ENCODE measurements at places on chromosomes 7 and 10.

DNA sequence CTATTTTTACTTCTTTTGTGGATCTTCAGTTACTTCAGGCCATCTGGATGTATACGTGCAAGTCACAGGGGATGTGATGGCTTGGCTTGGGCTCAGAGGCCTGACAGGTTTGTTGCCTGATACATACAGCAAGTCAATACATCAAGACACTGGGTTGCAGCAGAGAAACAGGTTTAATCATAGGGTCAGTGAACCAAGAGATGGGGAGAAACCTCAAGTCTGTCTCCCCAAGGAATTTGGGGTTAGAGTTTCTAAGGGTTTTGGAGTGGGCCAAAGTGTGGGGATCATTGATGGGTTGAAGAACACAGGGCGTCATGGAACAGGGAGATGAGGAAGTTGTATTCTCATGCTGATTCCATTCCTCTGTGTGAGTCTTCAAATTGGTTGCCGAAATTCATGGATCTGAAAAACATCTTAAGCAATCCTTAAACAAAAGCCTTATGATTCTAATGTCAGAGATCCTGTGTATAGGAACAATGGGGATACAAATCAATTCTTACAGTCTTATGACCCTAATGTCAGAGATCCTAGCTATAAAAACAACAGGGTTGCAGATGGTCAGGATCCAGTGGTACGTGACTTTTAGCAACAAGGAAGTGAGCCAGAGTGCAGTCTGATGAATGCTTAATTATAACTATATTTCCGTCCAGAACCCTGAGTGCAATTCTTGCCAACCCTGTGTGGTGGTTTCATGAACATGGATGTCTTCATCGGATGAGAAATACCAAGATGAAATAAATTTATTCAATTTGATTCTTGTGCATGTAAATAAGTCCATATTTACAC is 18.9 kb downstream of the OTUD1 start:
- no peak for DNase-seq

DNA sequence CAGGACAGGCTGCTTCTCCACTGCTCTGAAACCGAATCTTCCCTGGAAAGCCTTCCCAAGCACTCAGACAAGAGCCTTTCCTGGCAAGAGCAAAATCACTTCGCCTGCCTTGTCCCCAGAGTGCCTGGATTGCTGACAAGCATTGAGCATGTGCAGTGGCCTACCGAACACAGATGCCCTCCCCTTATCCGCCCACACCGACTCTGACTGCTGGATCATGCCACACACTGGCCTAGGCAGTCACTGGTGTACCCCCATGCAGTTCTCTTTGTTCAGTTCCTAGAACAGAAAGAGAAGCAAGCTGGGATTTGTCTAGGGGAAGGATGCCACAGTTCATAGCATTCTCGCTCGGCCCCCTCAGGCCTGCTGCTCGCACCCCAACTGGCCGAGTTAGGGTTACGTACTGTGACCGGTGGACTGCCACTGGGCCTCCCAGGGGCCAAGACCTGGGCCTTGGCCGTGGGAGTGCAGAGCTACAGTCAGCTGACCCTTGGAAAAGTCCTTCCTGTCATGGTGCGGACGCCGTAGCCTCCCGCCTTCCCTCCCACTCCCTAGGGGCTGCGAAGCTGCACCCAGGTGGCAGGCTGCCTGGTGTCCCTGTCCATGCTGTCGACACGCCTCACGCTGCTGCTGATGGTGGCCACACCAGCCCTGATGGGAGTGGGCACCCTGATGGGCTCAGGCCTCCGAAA is 6.9 kb downstream of the ABCB8 start:
- no peak for DNase-seq

DNA sequence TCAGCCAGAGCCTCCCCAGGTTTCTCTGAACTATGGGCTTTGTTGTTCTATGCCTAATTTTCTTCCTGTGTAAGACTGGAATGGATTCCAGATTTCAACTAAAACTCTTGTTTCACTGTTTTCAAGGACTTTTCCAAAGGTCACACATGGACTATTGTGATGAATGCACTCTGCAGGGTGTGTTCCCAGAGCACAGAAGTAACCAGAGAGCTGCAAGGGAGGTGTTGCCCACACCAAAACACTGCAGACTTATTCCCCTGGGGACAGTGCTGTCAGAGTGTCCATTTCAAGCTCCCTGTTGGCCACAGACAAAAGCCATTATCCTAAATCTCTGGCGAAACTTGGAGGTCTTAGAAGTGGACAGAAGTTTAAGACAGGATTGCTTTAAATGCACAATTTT is 231.6 kb downstream of the TRIL start:
- DNase-seq, result no peak

DNA sequence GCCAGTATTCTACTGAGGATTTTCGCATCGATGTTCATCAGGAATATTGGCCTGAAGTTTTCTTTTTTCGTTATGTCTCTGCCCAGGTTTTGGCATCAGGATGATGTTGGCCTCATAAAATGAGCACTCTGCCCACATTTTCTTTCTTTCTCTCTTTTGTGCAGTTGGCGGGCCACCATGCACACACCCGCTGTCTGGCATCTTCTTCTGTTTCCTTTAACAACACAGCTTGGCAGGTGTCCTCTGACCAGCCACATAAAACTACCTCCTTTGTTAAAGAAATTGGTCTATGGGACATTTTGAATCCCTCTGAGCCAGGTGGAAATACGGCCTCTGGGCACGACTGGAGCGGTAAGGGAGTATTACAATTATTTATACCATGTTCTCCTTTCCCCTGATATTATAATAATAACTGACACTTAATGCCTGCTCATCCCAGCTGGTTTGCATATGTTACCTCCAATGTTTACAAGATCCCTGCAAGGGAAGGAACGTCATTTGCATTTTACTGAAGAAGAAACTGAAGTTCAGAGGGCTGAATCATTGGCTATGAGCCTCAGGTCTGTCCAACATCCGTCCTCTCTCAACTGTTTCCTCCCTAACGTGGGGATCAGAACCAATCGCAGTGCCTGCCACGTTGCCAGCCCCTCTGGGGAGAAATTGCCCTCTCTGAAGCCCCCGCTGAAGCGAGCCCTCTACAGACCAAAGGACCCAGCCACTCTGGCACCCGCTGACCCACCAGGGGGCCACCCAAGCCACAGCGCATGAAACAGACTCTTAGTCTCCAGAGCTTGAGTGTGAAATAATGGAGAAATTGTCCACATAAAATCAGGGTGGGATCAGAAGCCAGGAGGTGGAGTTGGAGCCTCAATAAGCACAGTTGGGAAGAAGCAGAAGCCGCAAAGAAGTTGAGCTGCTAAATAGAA is 125.0 kb upstream of the FOXK1 start:
- no peak for DNase-seq

DNA sequence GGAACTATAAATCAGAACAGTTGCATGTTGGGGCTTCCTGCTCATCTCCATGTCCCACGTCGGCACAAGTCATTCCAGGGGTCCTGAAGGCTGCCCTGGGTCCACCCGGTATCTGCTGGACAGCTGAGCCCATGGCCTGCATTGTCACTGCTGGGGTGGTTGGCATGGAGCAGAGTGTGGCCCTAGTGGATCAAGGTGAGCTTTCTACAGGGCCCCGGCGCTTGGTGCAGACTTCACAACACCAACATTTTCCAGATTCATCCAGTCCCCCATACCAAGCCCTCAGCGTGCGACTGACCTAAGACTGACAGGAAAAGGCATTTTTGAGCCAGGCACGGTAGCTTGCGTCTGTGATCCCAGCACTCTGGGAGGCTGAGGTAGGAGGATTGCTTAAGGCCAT is 175.5 kb upstream of the LYZL2 start:
- no peak for DNase-seq

- DNase-seq, result no peak
Measured at GRCh38 chr7:67463983-67464382, 467.4 kb downstream of the TYW1 start.

GRCh38 chr7:117230276-117231046 is 92.4 kb downstream of the WNT2 start:
- no peak for DNase-seq

DNA sequence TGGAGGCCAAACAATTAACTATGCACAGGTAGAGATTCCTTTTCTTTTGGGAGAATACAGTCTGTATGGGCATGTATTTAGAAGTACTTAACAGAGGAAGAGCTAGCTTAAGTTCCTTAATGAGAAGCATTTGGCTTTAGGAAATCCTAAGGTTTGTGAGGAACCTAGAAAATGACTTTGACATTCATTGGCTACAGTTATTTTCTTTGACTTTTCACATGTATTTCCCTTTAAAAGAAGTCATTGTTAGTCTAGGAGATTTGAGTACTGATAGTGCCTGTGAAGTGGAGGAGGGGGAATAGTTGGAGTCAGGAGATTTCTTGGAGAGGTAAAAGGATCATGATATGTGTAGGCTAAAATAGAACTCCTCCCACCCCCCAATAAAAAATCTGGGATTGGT is 3.6 kb downstream of the HELLS start:
- no peak for DNase-seq

- no peak for DNase-seq
Measured at GRCh38 chr10:129716211-129716681, 247.8 kb downstream of the EBF3 start.

GRCh38 chr10:44253769-44254462 is 131.0 kb downstream of the CXCL12 start:
- DNase-seq, result no peak

DNA sequence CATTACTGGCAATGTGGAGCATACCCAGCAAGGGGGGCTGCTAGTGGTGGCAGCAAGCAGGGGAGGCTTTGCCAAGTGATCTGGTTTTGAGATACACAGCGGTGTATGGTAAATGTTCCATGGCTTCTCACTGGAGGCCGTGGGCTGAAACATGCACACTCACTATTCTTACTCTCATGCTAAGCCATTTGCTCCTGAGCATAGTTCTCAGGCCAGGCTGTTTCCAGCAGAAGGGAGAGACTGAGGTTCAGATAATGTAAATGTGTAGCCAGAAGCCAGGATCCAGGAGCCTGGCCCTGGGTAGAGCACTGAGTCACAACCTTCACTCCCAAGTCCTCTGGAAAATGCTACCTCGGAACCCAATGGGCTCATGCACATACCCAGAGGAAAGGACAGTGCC is 757.9 kb downstream of the GRID1 start:
- no peak for DNase-seq

DNA sequence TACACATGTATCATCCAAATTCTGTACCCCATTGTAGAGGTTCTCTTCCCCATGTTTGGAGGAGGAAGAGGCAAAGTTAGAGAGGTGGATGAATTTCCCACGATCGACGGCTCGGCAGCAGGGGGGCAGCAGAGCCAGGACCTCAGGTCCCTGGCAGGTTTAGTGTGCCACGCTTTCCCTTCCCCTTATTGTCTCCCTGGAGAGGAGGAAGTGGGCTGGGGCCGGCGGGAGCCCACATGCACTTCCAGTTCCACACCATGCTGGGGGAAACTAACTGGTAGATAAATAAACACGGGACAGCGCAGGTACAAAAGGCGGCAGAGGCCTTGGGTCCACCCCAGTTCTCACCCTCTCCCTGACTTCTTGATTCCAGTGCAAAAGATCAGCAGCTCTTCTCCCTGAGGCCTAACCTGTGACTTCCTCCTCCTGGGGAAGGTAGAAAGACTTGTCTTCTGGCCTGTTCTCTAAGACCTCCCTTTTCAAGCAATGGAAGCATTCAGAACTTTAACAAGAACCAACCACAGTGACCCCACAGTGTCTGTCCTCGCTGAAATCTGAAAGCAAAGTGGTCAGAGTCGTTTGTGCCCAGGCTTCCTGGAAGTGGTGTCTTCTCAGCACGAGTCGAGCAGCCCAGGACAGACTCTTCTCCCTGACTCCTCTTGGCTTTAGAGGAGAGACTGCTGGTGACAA is 30.5 kb upstream of the SRGN start:
- no peak for DNase-seq

GRCh38 chr10:30386801-30387588 is 37.9 kb upstream of the MTPAP start:
- DNase-seq, result no peak

DNA sequence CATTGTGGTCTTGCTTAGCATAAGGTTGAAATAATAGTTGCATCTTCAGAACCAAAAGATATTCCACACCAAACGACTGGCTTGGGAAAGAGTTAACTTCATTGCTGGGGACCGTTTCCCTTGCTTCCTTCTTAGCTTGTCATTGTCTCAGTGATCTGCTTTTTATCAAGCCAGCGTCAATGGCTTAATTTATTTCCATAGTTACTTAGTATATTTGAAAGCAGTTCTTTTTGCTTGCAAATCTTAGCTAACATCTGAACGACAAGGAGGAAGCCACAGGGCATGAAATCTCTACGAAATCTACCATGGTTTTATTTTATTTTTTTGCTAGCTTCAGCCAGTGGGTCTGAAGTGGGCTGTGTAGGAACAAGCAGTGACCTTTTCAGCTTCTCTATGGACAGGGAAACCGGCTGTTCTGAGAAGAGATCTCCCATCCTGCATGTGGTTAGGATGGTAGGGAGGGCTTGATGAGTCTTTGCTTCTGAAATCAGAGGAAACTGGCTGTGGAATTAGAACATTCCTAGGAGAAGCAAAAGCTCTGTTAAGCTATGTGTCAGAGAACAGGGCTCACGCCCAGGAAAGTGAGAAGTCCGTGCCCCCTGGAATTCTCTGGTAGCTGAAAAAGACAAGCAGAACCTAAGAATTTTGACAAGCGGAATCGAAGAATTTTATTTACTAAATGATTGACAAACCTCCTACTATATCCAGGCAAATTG is 8.0 kb downstream of the SLC18A2 start:
- DNase-seq, result no peak

GRCh38 chr10:118020365-118020764 is 26.4 kb downstream of the RAB11FIP2 start:
- no peak for DNase-seq

DNA sequence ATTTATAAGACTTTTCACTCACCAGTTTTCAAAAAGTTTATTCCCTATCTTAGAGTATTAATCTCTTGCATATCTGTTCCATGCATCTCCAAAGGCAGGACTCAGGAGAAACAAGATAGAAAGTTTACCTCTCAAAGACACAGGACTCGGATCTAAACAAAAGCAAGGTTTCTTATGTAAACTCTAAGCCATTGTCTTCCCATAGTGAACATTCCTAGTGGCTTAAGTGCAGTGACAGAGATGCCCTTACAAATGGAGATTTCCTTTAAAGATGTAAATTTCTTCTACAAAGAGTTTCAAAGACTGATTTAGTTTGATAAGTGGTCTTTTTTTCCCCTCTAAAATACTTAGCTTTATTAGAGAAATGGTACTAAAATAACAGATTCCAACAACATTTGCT is 209.8 kb downstream of the ACTR3B start:
- DNase-seq, result no peak

- DNase-seq, result no peak
Measured at GRCh38 chr7:84783141-84783778, 403.6 kb downstream of the SEMA3D start.

Measured in stimulated activated CD4-positive, alpha-beta T cell treated with anti-CD3 and anti-CD28 coated beads, Interleukin-2, amount 100 ng/mL, for 4 hours (primary cell).